ENCODE measurements at places on chromosomes 13 and 19. TPM values are rescaled to one million over a fixed set of nuclear protein-coding genes. Genes with fewer than 3 reads are reported as not detected.

- no peak for DNase-seq
Measured at GRCh38 chr19:8515317-8515716, 1.4 kb upstream of the ZNF414 start.

The CEACAM4 gene
- total RNA-seq = 0.25 TPM

GRCh38 chr19:23561341-23561740 is 125.7 kb downstream of the ZNF675 start:
- DNase-seq = no peak

GRCh38 chr19:50500060-50500752 is 10.8 kb downstream of the JOSD2 start:
- peak; percentile 83 for DNase-seq

GRCh38 chr13:80276371-80277289 is 64.3 kb downstream of the SPRY2 start:
- no peak for DNase-seq

GRCh38 chr13:31639443-31640163 is 99.7 kb upstream of the RXFP2 start:
- DNase-seq = no peak

DNA sequence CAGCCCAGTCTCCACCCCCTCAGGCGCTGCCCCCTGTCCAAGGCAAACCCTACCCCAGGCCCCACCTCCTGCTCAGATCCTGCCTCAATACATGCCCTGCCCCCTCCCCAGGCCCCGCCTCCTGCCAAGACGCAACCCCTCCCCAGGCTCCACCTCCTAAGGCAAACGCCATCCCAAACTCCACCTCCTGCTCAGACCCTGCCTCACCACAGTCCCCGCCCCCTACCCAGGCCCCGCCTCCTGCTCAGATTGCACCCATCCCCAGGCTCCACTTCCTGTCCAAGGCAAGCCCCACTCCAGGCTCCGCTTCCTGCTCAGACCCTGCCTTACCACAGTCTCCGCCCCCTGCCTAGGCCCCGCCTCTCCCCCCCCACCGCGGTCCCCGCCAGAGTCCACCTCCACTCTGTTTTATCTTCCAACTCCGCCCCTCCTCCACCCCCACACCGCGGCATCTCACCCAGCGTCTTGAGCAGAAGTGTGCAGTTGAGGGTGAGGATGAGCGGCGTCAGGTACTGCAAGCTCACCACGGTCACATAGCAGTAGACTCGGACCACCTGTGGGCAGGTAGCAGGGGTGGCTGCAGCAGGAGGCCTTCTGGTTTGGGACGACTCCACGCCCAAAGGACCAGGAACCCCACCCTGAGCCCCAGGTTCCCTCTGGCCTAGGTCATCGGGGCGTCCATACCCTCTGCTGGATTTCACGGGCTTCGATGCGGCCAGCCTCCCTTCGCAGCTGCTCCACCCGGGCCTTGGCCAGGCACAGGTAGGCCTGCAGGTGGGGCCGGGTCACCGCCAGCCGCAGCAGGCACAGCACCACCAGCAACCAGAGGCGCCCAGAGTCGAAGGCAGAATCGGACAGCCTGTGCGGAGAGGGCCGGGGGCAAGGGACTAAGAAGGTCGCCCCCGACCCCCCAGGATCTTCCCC is 17.7 kb downstream of the TMEM161A start:
- no peak for DNase-seq

DNA sequence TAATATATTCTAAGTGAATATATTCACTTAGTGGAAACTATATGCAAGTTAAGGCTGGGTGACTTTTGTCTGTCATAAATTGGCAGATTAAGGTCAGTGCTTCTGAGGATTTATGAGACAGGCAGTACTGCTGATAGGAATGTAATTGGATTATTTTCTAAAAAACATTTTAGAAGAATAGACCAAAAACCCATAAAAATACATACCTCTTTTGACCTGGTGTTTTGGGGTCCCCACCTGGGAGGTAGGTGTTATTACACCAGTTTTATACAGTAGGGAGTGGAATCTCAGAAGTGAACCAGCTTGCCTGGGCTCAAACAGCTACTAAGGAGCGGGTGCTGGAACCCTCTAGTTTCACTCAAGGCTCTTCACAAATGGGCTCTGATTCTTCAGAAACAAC is 25.3 kb downstream of the COG3 start:
- no peak for DNase-seq

- no peak for DNase-seq
Measured at GRCh38 chr13:110664673-110665072, 41.2 kb downstream of the CARS2 start.
